ENCODE measurements at places on chromosomes 1 and 21.
A peak's percentile ranks its signal among the peaks of the same experiment; 100 is the strongest.

- DNase-seq = no peak
These were observed 4.1 kb downstream of the PPT1 start for GRCh38 chr1:40092706-40093639.

DNA sequence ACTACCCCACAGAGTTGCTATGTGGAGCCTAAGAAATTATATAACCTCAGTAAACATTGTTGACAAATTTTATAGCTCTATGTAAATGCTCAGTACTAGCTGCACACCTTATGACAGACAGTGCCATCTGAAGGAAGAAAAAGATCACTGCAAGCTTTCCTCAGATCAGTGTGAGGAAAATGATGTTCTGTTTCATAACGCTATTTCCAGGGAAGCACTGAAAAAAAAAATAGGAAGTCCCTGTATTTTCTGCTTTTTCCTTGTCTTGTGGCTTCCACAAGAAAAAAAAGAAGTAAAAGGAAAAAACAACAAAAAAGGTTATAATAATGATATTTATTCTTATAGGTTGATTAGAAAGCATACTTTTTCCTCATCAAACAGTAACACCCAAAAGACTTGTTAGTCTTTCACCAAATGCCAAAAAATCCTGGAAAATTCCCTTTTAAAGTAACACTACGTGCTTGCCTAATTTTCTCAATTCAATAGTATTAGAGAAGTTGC is 23.2 kb downstream of the LYST start:
- peak; percentile 63 for DNase-seq

GRCh38 chr1:77018761-77019160 is 151.5 kb downstream of the ST6GALNAC5 start:
- DNase-seq = no peak

GRCh38 chr1:8439015-8439702 is 121.2 kb downstream of the SLC45A1 start:
- peak; percentile 89 for DNase-seq

- peak; percentile 76 for DNase-seq
These were observed 66.0 kb downstream of the BCAR3 start for GRCh38 chr1:93615582-93616150.

- DNase-seq = no peak
These were observed 3.7 kb upstream of the ACADM start for GRCh38 chr1:75720820-75721219.

- no peak for DNase-seq
These were observed 918 bp downstream of the CSTB start for GRCh38 chr21:43775190-43775589.

- no peak for DNase-seq
These were observed 127.5 kb upstream of the SOD1 start for GRCh38 chr21:31531967-31532366.

DNA sequence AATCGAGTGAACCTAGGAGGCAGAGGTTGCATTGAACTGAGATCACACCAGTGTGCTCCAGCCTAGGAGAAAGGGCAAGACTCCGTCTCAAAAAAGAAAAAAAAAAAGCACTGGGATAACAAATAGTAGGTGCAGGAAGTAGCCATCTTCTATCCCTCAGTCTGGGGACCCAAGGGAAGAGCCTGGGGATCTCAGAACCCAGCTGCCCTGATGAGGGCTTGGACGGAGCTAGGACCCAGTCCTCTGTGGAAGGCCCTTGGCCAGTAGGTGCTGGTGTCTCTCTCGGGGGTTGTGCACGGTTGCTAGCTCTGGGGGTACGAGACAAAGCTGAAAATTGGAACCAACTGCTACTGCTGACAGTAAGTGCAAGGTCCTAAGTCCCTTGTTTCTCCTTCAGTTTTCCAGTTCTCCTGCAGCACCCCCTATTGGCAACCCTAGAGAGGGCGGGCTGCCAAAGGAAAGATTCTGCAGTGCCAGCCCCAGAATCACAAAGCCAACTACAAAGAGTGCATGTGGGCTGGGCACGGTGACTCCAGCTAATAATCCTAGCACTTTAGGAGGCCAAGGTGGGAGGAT is 57.6 kb upstream of the KIF1B start:
- DNase-seq = peak; percentile 58

DNA sequence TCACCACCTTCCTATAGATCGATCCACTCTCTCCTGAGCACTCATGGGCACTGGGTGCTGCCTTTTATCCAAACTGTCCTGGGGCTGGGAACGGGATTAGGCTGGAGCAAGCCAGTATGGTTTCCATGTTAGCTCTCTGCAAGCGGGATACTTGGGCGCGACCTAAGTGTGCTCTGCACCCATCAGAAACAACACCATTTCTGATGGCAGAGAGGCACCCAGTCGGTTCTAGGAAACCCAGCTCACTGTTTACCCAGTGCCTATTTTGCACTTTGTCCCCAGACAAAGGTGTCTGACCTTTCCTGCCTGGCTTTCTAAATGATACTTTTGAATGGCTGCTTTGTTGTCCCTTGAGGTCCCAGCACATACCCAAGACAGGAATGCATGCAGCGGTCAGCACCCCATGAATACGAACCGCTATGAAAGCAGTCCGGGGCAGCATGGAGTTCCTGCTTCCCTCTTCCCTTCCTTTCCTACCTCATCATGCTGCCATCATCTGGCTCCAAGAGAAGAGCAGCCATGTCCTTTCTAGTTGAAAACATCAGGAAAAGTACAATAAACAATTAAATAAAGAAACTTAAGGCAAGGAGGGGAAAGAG is 83.9 kb downstream of the TRABD2B start:
- DNase-seq = no peak

GRCh38 chr21:35005077-35005476 is 44.0 kb downstream of the RUNX1 start:
- no peak for DNase-seq

DNA sequence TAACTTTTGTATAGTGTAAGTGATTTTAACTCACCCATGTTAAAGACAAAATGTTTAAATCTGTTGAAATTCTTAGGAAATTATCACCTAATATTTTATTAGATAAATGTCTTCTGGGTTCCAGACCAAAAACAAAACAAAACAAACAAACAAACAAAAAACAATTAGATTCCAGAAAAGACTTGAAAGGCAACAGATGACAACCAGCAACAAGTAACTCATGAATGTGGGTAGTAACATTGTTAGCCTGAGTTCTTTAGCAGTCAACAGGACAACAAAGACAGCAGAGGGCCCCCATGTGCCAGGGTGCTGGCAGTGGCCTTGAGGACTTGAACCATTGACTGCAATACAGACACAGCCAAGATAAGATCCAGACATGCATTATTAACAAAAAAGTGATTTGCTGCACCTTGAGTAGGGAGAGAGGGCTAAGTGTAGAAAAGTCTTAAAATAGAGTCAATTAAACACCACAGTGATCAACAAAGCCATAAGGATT is 2.4 kb upstream of the CD247 start:
- DNase-seq = no peak
